ENCODE measurements at places on chromosomes 13 and 19.

- no peak for DNase-seq
Observed at GRCh38 chr19:27753622-27754021, 1459.3 kb downstream of the UQCRFS1 start.

- DNase-seq = peak; percentile 71
Observed at GRCh38 chr13:31072041-31072440, 89.7 kb downstream of the HSPH1 start.

- DNase-seq = no peak
Observed at GRCh38 chr19:11451871-11452619, 16.6 kb downstream of the PRKCSH start.

GRCh38 chr13:28313579-28313978 lies 175.2 kb downstream of the PAN3 start:
- peak; percentile 36 for DNase-seq

- DNase-seq = no peak
Observed at GRCh38 chr19:37948362-37948761, 41.4 kb downstream of the SIPA1L3 start.
